ENCODE measurements at places on chromosomes 12 and 14.

GRCh38 chr14:63996625-63997220 lies 143.9 kb downstream of the SYNE2 start:
- DNase-seq = no peak

GRCh38 chr12:89918172-89918846 lies 209.7 kb upstream of the ATP2B1 start:
- DNase-seq = no peak

GRCh38 chr14:76761136-76761959 lies at the start of gene VASH1:
Gene VASH1, plus strand, starts transcription at chr14:76761468. Its CDS starts 1,354 bp downstream, at chr14:76762822.
- DNase-seq = peak; percentile 72

- DNase-seq = no peak
Measured at GRCh38 chr14:93723001-93723400, 65.3 kb downstream of the PRIMA1 start.

DNA sequence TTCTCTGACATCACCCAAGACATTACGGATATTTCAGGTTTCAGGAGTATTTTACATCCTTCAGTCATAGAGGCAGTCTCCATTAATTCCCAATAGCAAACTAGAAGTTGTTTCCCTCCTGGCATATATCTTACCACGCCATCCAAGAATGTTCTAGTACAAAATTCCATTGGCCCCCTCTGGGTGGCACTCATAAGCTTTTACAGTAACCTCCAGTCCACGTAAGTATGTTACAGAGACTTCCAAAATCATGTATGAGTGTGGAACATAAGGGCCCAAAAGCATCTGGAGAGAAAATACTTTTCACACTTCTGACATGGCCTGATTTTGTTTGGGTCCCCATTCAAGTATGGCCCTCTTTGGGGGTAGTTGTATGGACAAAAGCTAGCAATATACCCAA lies 58.1 kb upstream of the DHRS4 start:
- DNase-seq = no peak

DNA sequence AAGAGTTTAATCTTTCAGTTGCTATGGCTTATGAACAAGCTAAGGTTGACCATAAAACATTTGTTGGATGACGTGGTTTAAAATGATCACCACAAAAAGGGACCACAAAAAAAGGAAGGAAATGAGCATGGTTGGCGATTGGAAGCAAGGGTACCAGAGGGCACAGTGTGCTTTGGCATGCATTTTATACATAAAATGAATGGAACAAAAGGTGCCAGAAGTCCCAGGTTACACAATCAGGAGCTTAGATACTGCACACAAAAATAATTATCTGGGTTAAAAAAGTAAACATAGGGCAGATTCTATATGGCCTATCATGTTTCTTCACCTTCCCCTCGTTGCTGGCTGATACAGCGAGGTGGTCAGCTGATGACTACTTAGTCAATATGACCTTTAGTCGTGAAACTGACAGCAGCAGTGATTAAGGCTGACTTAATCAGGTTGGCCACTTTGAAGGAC lies 50.7 kb downstream of the ZC3H14 start:
- no peak for DNase-seq
